Kasumi-1 (cell line): ENCODE measurements at places on chromosomes 2 and 18.

- DNase-seq = peak; percentile 43
Observed at GRCh38 chr2:25794544-25795276, 83.6 kb downstream of the ASXL2 start.

DNA sequence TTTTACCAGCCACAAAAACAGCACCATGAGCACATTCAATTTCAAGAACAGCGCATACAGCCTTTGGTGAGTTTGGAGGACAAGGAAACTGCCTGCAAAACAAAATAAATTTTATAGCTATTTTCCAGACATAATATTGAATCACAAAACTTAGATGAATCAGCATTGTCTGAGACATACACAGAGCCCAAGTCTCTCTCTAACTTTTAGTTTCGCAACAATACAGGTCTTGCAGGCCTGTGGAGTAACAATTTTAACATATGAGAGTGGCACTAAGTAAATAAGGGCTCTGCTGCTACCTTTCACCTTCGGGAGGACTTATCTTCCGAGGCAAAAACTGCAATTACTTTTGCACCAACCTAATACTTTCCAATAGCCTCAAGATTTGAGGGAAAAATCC lies 56.1 kb upstream of the PEX13 start:
- no peak for DNase-seq

- no peak for DNase-seq
Observed at GRCh38 chr18:48802543-48803290, 148.0 kb downstream of the SMAD7 start.

DNA sequence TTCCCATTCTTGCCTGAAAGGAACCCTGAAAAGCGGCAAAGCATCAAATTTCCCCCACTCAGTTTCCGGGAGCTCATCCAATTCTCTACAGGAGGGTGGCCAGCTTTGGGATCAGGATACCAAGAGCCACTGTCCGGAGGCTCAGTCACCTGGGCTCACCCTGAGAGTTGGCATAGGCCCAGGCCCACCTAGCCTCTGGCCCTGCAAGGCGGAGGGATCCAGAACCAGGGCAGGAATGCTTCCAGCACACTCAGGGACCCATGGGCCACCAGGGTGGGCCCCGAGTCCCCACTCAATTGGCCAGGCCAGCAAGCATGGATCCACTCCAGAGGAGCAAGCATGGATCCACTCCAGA lies 432.9 kb upstream of the MYT1L start:
- DNase-seq = no peak

DNA sequence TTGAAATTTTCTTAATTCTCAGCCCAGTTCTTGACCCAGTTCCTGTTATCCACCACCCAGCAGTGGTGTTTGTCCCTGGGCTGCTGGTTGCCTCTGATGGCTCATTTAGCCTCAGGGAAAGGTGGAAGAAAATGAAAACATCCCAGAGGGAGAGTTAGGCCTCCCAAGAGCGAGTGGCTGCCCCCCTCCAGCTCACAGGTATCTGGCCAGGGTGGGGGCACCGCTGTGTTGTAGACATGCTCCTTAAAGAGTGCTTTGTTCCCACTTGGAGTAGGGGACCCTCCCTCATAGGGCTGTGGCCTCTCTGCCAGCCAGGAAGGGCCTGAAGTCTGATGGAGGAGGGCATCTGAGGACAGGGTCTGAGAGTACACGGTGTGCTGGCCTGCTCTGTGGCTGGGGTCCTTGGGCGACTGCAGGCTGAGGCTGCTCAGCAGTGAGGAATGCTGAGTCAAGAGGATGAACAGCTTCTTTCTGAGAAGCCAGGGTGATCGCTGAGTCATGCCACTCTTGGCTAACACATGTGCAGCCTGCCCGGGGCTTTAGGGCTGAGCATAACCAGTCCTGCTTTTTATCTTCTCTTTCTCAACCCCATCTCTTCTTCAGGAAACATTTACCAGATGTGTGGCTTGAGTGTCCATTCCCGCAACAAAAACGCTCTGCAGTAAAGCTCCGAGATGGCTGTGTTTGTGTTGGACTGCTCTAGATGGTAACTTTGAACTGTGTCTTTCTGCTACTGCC lies 72.3 kb downstream of the IL1R2 start:
- peak; percentile 75 for DNase-seq

GRCh38 chr2:196640031-196640548 lies 575 bp downstream of the CCDC150 start:
- no peak for DNase-seq

- no peak for DNase-seq
Observed at GRCh38 chr18:78583739-78584458, 395.7 kb upstream of the SALL3 start.

- peak; percentile 23 for DNase-seq
Observed at GRCh38 chr2:62196278-62196901, 475 bp downstream of the B3GNT2 start.

DNA sequence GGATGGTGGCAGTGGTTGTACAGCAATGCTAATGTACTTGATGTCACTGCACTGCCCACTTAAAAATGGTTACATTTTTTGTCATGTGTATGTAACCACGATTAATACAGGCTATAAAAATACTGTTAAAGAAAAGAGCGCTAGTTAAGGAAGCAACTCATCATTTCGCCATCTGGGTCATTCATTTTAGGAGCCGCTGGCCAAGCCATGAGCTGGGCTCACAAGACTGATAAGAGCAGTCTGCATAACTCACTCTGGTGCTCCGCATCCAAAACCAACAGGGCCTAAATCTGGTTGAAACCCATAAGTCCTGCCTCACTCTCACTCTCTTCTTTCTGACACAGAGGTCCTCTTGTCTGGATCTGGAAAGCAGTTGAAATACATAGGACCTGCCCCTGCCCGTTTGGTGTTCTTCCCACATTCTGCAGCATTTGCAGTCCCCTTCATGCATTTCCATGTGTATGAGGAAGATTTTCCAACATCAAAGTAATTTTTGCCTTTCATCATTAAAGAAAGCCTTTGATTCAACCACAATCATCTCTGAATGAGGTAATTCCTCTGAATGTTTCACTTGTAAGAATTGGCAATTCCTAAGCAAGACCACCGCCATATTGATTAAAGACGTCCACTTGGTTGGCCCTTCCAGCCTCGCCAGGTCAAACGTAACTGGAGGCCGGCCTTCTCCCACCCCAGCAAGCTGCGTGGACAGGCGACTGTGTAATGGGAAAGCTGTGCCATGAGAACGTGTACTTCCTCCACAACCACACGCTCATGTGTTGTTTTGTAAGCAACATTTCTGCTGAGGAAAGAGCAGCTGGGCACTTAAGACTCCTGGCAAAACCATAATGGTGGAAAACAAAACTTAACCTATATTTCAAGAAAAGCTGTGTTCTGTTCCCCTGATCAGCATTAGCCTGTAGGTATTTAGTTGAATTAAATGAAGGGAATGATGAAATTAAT lies 112.2 kb downstream of the VAPA start:
- no peak for DNase-seq

- no peak for DNase-seq
Observed at GRCh38 chr2:101277111-101277510, 24.4 kb downstream of the CNOT11 start.

DNA sequence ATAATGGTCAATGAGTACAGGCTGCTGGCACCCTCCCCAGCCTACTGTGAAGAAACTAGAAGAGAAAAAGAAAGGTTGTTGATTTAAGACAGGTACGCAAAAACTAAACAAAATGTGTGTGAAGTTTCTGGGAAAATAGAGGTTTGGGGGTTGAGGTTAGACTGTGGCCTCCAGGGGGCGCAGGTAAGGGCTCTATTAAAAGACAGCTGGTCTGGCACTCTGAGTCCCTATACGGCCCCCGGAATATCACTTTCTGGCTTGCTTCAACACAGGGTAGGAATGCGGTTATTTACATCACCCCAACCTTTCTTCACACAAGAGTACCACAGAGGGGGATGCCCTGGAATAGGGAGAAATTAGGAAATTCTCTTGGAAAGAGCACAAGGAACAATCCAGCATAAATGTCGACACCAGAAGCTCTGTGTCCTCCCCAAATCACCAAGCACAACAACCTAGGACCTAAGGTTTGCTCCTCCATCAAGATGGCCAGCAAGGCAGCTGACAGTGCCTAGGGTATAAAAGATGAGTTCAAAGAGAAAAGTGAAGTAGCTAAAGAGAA lies 480.8 kb upstream of the KLHL29 start:
- no peak for DNase-seq

GRCh38 chr2:854460-854859 lies 96.2 kb upstream of the SNTG2 start:
- no peak for DNase-seq

DNA sequence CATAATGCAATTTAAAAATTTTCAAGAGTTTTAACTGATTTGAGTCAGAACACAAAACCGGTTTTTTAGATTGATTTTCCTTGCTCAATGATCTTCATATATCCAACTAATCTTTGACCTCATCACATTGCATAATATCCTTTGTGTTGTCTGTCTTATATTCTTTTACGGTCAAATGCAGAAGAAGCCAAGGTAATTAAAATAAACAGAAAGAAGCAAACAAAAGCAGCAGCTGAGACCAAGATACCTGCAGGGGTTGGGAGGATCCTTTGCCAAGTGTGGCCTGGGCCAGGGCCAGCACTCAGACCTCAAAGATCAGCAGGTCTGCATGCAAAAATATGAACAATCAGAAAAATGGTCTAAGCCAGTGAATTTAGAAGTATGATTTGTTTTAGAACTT lies 428.9 kb upstream of the NETO1 start:
- no peak for DNase-seq

- DNase-seq = no peak
Observed at GRCh38 chr2:226893216-226893615, 57.4 kb downstream of the RHBDD1 start.

- no peak for DNase-seq
Observed at GRCh38 chr2:147405651-147406050, 439.2 kb upstream of the ACVR2A start.

- DNase-seq = no peak
Observed at GRCh38 chr2:27901234-27901633, 10.7 kb downstream of the BABAM2 start.

GRCh38 chr2:157443795-157444640 lies at the start of gene CYTIP:
TSS of gene CYTIP (minus strand) at chr2:157444089. CDS start at chr2:157444020, 69 bp downstream.
- DNase-seq = peak; percentile 92

- DNase-seq = peak; percentile 70
Observed at GRCh38 chr18:61360404-61361383, 27.5 kb downstream of the CDH20 start.

DNA sequence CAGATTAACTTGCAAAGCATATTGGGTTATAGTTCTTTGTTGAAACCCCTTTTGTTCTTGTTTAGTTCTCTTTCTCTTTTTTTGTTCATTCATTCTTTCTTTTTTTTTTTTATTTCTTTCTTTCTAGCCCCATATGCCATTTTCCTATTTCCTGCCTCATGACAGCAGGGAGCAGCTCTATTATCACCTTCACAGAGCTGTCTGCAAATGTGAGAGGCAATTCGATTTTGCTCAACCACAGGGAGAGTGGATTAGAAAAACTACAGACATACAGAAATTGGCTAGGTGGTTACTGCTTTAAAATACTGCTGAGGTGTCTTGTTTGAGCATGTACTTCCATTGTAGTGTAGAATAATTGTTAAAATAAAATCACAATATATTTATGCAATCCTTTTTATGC lies 44.2 kb upstream of the TBR1 start:
- no peak for DNase-seq
